GM04503 (cell line): ENCODE measurements at places on chromosomes 4 and X.

DNA sequence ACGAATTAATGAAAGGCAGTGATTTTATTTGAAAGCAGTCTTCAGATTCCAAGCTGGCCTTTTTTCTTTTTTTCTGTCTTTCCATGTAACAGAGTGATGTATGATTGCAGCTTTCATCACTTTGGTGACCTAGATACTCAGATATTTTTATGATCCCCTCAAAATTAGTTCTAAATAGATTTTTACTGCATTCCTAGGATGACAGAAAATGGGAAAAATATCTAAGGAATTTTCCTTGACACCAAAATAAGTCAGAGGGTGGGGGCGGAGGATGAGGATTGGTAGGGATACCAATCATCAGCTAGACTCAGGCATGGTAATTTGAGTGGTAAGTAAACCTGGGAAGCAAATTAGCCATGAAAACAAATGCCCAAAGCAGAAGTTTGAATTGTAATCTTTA, 11.9 kb upstream of the HMGB2 start:
- peak; percentile 66 for DNase-seq

DNA sequence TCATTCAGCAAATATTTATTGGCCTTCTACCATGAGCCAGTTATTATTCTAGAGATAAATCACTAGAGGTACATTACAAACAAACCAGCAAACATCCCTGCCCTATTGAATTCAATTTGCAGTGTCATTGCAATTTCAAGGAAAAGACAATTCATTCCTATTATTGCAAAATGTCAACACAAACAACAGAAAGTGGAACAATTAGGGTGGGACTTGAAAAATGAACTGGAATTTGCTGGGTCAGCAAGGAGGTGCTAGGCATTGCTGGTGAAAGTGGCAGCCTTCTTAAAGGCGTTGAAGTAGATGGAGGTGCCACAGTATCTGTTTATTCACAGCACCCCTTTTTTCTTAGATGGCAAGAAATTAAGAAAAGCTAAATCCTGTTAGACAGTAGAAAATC, 224.0 kb upstream of the BMP3 start:
- DNase-seq: no peak

- no peak for DNase-seq
These were observed 676.6 kb downstream of the FAT4 start for GRCh38 chr4:125991398-125991797.

DNA sequence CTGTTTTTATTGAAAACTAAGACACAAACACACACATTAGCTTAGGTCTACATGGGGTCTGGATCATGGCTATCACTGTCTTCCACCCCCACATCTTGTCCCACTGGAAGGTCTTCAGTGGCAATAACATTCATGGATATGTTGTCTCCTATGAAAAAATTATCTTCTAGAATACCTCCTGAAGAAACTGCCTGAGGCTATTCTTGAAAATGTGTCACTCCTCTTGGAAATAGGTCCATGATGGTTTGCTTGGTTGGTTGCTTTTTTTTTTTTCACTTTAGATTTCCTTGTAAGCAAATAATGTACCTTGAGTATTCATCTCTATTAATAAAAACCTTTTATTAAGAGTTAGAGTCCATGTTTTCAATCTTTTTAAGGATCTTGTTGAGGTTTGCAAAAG, 195.3 kb upstream of the PDE5A start:
- DNase-seq: no peak

- DNase-seq: no peak
These were observed 618 bp downstream of the BEND4 start for GRCh38 chr4:42151568-42152506.

DNA sequence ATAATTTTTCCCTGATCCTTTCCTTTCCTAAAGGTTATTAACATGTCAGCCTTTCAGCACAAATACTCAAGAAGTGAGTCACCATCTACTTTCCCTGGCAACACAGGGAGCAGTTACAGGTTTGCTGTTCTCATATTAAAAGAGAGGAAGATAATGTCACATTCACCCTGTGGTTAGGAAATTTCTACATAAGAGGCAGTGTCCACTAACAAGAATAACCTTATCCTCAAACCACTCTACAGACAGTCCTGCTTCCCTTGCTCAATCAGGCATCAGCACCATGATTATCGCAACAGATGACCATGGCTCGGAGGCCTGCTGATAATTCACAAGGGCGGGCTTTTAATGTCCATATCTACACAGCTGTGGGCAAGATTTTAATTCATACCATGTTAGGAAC, 30.9 kb downstream of the RNF150 start:
- peak; percentile 53 for DNase-seq

DNA sequence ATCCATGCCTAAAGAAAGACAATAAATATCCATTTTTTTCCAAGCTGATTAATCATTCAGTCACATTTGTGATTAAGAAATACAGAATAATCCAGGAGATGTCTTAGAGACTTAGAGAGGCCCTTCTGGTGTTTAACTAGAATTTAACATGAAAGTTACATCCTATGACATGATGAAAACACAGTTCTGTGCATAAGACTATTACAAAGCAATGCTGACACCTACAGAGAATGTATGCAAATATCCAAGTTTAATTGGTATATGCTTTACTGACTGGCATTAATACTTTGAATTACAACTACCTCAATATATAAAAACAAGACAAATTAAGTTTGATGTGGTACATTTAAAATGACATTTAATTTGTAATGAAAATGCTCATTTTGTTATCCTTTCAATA, 17.8 kb upstream of the TLL1 start:
- no peak for DNase-seq

DNA sequence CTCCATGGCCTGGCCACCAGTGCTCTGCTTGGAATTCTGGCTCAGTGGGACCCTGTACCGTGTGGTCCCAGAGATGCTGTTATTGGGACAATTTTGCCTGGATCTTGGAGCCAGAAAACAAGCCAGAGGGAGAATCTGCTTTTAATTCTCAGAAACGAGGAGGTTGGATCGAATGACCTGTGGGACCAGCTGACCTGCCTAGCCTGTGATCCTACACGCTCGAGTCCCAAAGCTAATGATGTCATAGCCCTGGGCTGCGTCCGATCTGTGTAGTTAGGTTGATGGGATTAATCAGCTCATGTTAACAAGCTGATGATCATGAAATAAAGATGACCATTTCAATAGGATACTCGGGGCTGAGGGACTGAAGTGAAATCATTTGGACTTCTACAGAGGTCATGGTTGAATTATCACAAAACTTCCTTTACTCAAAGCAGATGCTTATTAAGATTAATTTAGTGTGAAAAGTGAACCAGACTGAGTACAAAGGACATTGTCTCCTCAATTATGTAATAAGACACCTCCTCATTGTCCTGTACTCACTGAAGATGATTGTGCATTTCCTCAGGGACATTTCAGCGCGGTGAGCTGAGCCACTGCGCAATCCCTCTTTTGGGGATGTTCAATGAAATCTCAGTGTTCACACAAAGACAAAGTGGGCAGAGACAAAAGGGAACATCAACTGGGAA, 51.9 kb upstream of the STX18 start:
- DNase-seq: no peak

DNA sequence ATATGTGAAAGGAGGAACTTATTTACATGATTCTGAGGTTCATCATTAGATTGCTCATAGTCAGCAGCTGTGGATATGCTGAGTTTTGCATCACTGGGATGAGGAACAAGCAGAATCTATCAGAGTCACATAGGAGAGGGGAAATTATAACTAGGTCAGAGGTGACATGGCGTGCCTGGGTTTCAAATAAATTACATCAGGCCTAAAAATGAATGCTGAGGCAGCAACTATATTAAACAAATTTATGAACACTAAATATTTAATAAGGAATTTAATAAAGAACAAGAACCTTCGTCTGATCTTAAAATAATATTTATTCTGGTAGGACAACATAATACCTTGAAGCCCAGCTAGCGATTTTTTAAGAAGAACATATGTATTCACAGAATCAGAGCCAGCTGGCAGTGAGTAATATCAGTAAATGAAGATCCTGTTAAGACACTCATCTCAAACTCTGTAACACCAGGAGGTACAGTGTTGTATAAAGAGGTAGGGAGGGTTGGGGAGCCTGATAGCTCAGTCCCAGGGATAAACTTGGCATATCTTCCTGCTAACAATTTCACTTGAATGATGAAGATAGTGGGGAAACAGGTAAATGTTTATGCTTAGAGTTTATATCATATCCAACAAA, 60.9 kb upstream of the HS3ST1 start:
- DNase-seq: no peak

DNA sequence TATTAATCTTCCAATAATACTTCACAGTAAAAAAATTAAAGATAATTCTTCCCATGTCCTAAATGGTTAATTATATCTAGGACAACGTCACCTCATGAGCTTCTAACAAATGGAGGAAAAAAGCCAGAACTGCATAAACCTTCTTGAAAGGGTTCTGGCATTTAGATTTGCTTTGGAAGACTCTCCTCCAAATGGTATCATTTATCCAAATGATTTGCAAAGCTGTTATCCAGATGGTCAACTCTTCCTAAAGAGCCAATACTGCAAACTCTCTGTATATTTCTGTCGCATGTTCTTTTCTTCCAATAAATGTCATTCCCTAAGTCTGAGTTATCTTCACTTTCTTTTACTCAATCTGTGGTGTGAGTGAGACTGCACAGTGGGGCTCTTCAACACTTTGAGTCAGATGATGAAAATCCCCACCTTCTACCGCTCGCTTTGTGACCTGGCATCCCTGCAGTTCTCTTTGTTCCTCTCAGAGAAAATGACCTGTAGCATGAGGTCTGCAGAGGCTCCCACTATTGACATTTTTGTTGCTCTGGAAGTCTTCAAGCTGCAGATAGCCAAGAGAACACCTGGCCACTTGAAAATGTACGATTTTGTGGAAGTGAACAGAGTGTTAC, 52.9 kb downstream of the TMEM150C start:
- no peak for DNase-seq

DNA sequence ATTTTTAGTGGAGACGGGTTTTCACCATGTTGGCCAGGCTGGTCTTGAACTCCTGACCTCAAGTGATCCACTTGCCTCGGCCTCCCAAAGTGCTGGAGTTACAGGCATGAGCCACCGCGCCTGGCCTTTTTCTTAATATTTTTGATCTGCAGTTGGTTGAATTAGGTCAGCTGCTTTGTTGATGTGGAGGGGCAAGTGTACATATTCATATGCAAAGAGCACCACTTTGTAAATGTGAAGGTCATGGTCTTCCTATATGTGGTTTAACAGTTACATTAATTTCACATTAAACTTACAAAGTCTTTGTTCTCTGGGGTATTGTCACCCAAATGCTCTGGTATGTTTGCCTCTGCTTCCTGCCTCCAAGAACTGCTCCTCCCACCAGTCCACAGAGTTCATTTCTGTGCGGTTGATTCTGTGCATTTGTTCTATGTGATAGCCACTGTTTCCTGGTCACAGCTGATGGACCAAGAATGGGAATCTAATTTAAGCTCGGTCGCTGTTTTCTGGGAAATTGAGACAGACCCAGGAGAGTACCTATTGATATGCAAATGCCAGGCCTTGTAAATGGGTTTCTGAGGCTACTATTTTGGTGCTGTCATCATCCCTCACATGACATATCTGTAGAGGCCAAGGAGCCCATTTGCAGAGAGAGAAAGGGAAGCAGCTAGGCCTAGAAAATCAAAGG, 26.9 kb upstream of the HPSE start:
- no peak for DNase-seq

DNA sequence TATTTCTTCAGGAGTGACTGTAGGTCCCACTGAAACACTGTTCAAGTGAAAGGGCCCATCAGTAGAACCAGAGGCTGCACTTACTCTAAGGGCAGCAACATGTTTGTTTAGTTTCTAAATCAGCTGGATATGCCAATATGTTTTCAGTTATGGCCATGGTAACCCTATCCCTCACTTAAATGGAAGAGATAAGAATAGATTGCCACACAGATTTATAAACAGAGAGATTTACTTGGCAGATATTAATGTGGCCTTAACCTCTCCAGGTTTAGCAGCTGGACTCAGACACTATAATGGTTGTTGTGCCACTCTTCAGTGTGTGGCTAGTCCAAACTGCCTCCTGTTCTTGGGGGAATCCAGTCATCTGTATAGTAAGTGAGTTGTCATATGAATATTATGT, 354.1 kb downstream of the TEX13C start:
- DNase-seq: no peak

GRCh38 chr4:80365928-80366327, 30.4 kb downstream of the CFAP299 start:
- peak; percentile 34 for DNase-seq

DNA sequence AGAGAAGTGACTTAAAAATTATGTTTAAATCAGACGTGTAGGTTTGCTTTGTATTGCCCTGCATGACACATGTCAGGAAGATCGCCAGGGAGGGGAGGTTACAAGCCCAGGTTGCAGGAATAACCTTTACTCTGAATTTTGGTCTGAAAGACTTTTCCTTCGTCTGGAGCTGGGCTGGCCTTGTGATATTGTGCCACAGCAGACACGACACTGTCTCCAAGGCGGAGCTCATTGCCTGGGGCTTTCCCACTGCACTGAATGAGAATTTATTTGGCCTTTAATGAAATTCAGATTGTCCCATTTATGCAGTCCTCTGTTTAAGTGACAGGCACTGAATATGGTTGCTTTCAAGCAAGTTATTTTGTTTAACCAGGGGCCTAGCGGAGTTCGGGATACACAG, 45.1 kb downstream of the RHOH start:
- DNase-seq: no peak

DNA sequence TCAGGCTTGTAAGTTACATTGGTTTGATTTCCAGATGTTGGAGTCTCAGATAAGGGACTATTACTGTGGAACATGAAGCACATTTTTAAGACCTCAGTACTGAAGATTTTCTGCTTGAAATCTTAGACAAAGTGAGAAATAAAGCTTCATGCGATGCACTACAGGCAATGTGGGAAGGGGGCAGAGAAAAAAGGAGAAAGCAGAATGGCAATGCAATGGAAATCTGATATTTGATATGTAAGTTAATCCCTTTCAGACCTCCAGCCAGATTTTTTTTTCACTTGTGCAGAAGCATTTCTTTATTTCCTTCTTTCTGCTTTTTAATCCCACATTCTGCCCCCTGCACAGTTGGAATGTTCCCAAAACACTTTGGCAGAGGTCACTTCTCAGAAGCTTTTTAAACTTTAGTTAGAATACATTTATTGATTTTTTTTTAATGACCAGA, 174.3 kb downstream of the ADGRL3 start:
- no peak for DNase-seq

- DNase-seq: no peak
These were observed 229.7 kb upstream of the GPRIN3 start for GRCh38 chr4:89537281-89537680.

DNA sequence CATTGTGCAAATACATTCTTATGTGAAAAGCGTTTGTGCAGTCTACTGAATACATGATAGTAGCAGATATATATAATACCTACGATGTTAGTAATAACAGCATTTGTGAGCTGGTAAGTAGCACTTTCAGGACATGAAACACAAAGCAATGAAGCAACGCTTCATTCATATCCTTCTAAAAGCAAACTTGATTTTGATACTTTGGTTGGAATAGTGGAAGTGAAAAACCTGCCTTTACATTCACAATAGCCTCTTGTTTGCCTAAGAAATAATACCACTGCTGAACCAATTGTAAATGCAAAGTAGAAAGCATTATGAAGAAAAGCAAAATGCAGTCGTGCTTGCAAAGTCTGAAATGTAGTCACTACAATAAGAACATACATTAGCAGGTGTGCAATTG, 926.3 kb downstream of the FSTL5 start:
- no peak for DNase-seq
